Activated naive CD8-positive, alpha-beta T cell treated with anti-CD3 and anti-CD28 coated beads, Interleukin-2, amount 10 ng/mL, durations not matched to agents 7 days and 5 days (primary cell): ENCODE measurements at places on chromosomes 13 and 19. TPM values are rescaled to one million over a fixed set of nuclear protein-coding genes. Genes with fewer than 3 reads are reported as not detected.

The MAMSTR gene
- total RNA-seq = 2.1 TPM

The ZNF763 gene
- 6.1 TPM for total RNA-seq

DNA sequence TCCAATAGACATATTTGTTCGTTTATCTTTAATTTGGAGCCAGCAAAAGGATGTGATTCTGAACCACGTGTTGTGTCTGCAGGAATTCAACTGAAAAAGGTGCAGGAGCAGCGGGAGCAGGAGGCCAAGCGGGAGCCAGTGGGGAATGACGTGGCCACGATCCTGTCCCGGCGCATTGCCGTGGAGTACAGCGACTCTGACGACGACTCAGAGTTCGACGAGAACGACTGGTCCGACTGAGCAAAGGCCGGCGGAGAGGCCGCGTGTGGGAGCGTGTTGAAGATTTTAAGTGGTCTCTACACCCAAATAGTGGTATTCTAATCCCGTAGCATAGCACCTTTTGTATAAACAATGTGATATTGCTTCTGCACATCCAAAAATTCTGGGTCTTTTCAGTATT lies 75.0 kb downstream of the GPR12 start:
- no peaks in the 10 kb centered on the region for H3K36me3 ChIP-seq
- no peak overlapping the region for H3K4me3 ChIP-seq
- no peak overlapping the region for H3K27ac ChIP-seq
- DNase-seq = no peak

- H3K27ac ChIP-seq = no peak overlapping the region
- H3K4me3 ChIP-seq = no peak overlapping the region
- H3K36me3 ChIP-seq = no peaks in the 10 kb centered on the region
- H3K27me3 ChIP-seq = no peaks in the 10 kb centered on the region
Measured at GRCh38 chr13:87537951-87538350, 133.2 kb upstream of the SLITRK5 start.

- H3K4me1 ChIP-seq = peaks cover 7% of the 10 kb centered on the region
- H3K36me3 ChIP-seq = no peaks in the 10 kb centered on the region
- H3K27ac ChIP-seq = no peak overlapping the region
- peaks cover 35% of the 10 kb centered on the region for H3K27me3 ChIP-seq
- DNase-seq = no peak
- peak overlapping the region; percentile 25 for H3K4me3 ChIP-seq
Measured at GRCh38 chr13:80341756-80342370, 937 bp upstream of the SPRY2 start.

- H3K36me3 ChIP-seq = no peaks in the 10 kb centered on the region
- H3K27ac ChIP-seq = no peak overlapping the region
- H3K27me3 ChIP-seq = peaks cover 2% of the 10 kb centered on the region
- no peak overlapping the region for H3K4me3 ChIP-seq
Measured at GRCh38 chr13:79281339-79281747, 124.7 kb downstream of the RBM26 start.

- no peak overlapping the region for H3K4me3 ChIP-seq
- H3K36me3 ChIP-seq = no peaks in the 10 kb centered on the region
Measured at GRCh38 chr13:63337041-63337440, 1921.4 kb upstream of the PCDH20 start.

The GPC5 gene
- total RNA-seq = 0.14 TPM

DNA sequence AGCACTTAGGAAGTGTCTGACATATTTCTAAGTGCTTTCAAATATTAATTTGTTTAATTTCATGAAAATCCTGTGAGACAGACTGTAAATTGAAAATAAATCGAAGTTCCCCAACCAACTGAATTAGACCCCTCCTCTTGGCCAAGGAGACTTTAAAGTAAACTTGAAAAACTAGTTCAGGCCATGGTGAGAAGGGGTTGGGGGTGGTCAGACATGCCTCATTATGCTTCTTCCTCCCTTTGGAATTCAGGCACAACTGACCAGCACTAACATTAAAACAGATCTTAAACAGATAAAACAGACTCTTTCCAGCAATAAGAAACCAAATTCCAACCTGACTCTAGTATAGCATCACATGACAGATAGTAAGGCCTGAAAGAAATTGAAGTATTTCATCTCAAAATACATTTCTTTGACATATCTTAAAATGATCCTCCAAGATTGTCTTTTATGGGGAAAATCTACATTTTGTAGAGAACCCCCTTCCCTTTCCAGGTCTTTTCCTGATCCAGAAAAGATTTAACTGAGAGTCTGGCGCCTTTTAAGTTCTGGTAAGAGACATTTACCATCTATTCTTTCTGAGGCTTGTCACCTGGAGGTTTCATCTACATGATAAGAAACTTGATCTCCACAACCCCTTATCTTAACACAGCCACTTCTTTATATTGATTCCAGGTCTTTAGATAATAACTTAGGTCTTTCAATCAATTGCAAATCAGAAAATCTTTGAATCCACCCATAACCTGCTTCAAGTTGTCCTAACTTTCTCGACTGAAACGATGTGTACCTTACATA lies 336.5 kb downstream of the PCDH20 start:
- H3K27ac ChIP-seq = no peak overlapping the region
- no peaks in the 10 kb centered on the region for H3K27me3 ChIP-seq
- no peaks in the 10 kb centered on the region for H3K4me1 ChIP-seq
- DNase-seq = no peak

- no peak overlapping the region for H3K27ac ChIP-seq
- peaks cover 56% of the 10 kb centered on the region for H3K36me3 ChIP-seq
- DNase-seq = no peak
- no peaks in the 10 kb centered on the region for H3K27me3 ChIP-seq
- H3K4me1 ChIP-seq = no peaks in the 10 kb centered on the region
Measured at GRCh38 chr19:53183146-53183764, 9.9 kb downstream of the ZNF665 start.

DNA sequence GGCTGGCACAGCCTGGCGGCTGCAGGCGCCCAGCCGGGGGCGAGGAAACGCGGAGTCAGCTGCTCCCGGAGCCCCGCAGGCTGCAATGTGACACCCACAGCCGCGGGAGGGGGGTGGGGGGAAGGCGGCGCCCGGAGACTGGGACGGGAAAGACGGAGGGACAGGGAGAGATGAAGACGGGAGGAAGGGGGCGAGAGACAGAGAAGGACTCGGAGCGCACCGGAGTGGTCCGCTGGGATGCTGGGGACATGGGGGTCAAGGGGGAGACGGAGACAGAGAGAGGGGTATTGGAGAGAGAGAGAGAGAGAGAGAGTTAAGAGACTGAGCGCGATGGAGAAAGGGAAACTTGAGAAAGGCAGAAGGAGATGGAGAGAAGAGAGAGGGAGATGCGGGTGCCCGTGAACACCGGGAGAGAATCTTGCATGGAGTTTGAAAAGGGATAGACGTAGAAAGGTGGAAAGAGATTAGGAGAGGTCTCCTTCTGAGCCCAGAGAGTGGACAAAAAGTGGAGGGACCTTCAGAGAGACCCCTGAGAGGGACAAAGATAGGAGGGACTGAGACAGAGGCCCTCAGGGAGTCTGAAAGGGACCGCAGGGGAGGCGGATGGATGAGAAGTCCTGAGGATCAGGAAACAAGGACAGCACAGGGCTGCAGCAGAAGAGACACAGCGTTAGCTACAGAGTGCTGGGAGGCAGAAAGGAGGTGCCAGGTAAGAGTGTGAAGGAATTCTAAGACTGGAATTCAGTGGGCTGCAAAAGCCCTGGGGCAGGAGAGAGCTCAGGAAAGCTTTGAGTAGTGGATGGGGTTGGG lies 1.0 kb downstream of the SCN1B start:
- peaks cover 20% of the 10 kb centered on the region for H3K27me3 ChIP-seq
- no peak for DNase-seq
- no peak overlapping the region for H3K27ac ChIP-seq
- peaks cover 8% of the 10 kb centered on the region for H3K36me3 ChIP-seq

The APC2 gene
- total RNA-seq = 0.06 TPM

The KASH5 gene
- not detected for total RNA-seq

- no peak overlapping the region for H3K4me3 ChIP-seq
- no peak overlapping the region for H3K27ac ChIP-seq
- no peaks in the 10 kb centered on the region for H3K36me3 ChIP-seq
- DNase-seq = no peak
- H3K4me1 ChIP-seq = no peaks in the 10 kb centered on the region
- H3K27me3 ChIP-seq = no peaks in the 10 kb centered on the region
Measured at GRCh38 chr13:54628383-54628782, 1599.8 kb downstream of the OLFM4 start.
